ENCODE measurements at places on chromosomes 5 and 9.

DNA sequence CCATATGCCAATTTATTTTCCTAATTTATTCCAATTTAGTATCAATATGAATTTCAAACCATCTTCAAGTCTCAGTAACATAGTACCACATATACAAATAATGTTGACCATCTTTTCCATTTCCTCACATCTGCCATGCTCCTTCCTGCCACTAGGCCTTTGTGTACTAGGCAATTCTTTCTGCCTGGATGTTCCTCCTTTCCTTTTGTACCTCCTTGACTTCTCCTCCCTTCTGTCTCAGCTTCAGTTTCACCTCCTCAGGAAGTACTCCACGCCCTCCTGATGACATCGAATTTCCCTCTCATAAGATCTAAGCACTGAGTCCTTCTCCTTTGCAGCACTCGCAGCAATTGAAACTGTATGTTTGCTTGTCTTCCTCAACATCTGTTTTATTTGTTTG, 53.9 kb downstream of the MEF2C start:
- DNase-seq, result no peak

- DNase-seq, result no peak
Observed at GRCh38 chr5:58752104-58752503, 169.2 kb downstream of the RAB3C start.

DNA sequence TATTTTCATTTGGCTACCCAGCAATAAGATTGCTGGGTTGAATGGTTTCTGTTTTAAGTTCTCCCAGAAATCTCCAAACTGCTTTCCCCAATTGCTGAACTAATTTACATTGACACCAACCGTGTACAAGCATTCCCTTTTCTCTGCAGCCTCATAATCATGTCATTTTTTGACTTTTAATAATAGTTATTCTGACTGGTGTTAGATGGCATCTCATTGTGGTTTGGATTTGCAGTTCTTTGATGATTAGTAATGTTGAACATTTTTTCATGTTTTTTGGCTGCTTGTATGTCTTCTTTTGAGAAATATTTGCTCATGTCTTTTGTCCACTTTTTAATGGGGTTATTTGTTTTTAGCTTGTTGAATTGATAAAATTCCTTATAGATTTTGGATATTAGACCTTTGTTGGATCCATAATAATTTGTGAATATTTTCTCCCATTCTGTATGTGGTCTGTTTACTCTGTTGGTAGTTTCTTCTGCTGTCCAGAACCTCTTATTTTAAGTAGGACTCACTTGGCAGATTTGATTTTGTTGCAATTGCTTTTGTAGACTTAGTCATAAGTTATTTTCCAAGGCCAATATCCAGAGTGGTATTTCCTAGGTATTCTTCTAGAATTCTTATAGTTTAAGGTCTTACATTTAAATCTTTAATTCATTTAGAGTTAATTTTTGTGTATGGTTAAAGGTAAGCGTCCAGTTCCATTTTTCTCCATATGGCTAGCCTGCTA, 793.7 kb downstream of the BRINP1 start:
- DNase-seq, result no peak

DNA sequence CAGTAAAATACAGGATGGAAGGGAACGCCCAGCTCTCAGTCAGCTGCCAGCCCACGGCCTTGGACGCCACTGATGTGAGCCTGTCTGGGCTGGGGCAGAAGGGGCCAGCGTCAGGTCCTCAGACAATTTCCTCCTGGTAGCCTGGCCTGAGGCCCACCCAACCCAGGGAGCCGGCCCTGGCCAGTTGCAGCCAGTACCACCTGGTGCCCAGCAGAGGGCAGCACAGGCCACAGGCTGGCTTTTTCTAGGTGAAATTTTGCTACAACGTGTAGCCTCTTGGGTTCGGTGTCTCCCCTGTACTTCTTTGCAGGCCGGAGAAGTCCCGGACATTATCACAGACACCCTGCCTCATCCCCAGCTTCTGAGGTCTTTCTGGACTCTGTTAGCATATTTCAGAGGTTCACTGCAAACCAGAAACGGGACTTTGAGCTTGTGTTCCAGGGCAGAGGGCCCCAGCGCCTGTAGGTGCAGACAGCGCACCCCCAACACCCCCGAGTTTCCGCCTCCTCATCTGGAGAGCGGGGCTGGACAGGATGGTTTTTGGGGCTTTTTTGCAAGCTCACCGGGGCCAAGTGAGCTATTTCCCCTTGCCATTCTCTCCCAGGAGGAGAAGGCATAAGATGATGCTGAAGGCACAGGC, 45.9 kb upstream of the KCNMB1 start:
- no peak for DNase-seq

GRCh38 chr9:90834828-90835595, 33.4 kb downstream of the SYK start:
- DNase-seq, result no peak

DNA sequence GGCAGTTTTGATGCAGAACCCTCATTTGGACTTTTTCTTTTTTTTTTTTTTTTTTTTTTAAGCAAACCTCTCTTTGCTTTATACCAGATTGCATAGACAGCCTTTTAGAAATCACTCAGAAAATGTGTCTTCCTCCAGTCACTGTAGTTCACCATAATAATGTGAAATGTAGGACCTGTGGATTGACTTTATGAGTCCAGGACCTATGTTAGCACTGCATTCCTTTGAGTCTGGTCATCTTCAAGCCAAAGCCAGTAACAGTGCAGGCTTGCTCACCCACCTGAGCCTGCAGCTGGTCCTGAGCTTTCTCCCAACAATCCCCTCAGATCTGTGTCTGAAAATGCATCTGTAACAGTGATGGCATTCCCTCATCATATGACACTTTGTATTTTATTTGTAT, 110.7 kb upstream of the NFIL3 start:
- no peak for DNase-seq

DNA sequence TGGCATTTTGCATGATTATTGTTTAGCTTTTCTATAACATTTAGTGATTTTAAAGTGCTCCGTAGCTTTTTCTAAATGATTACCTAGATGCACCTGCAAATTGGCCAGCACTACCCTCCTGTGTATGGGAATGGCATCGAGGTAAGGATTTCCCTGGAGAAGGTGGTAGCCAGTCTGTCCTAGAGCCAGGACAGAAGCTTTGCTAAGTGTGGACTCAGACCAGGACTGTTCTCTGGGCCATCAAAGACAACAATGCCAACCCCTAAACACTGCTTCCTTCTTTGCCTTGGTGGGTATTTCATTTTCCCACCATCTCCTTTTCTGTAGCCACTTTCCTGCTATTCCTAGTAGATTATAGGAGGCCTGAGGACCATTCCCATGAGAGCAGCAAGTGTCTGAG, 53.0 kb downstream of the CD180 start:
- DNase-seq, result no peak

- DNase-seq, result no peak
Observed at GRCh38 chr5:143416411-143416810, 12.9 kb upstream of the NR3C1 start.

GRCh38 chr5:62900976-62901375, 322.4 kb downstream of the LRRC70 start:
- DNase-seq, result no peak

DNA sequence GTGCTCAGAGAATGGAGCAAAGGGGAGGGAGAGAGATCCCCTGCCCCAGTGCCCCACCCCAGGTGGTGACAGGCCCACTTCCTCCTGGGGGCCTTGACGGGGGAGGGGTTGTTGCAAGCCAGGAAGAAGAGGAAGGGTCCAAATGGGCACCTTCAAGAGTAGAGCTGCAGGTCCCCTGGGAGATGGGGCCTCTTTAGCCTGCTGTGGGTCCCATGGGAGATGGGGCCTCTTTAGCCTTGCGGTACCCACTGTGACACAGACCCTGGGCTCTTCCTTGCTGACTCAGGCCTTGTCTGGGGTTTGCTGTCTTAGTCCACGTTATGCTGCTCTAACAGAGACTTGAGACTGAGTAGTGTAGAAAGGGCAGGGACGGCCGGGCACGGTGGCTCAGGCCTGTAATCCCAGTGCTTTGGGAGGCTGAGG, 9.6 kb upstream of the TOR4A start:
- no peak for DNase-seq

DNA sequence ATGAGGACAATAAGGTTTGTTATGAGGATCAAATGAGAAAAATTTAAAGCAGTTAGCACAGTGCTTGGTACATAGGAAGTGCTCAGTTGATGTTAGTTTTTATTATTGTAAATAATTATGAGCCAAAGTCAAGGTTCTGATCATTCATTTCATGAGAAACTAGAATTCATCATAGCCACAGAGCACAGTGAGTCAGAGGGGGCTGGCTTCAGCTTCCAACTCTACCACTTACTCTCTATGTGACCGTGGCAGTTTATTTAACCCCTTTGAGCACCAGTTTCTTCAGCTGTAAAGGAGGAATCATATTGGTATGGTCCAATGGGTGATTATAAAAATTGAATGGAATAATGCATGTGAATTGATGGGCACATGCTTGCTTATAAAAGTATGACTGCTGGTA, 39.4 kb downstream of the KLHL3 start:
- DNase-seq, result no peak

Measured in DMS153 (cell line).